ENCODE measurements at places on chromosomes 4 and X. TPM values are rescaled to one million over a fixed set of nuclear protein-coding genes. Genes with fewer than 3 reads are reported as not detected.

MAGEB16 gene
- not detected for total RNA-seq

ADAM29 gene
- not detected for total RNA-seq

CITED1 gene
- total RNA-seq: not detected

CDX4 gene
- total RNA-seq: not detected

L1CAM gene
- total RNA-seq: 0.27 TPM

ARR3 gene
- not detected for total RNA-seq

TKTL1 gene
- under 0.01 TPM for total RNA-seq

SRPX2 gene
- total RNA-seq: 143 TPM

ALG13 gene
- total RNA-seq: 83.2 TPM

GRPR gene
- total RNA-seq: 0.14 TPM

SMIM10L2A gene
- 0.53 TPM for total RNA-seq

GPR143 gene
- total RNA-seq: 3.3 TPM

MAGEA8 gene
- not detected for total RNA-seq

GPR50 gene
- not detected for total RNA-seq

POLA1 gene
- total RNA-seq: 32.3 TPM

BCAP31 gene
- 249 TPM for total RNA-seq

PCDH11X gene
- total RNA-seq: 0.22 TPM

ASB9 gene
- 17.4 TPM for total RNA-seq

POU3F4 gene
- not detected for total RNA-seq

STOX2 gene
- total RNA-seq: 0.22 TPM

SLITRK2 gene
- total RNA-seq: not detected

HOPX gene
- 19.6 TPM for total RNA-seq

SULT1B1 gene
- 150 TPM for total RNA-seq

WDFY3 gene
- total RNA-seq: 167 TPM

IQCM gene
- not detected for total RNA-seq

PFKFB1 gene
- total RNA-seq: 0.07 TPM

CTAG1B gene
- not detected for total RNA-seq
